T-helper 1 cell treated with Interleukin-12 subunit alpha and Interleukin-12 subunit beta and Interleukin-4 antibody, amounts not matched to agents 30 ng/mL and 1 ng/mL, for 36 hours (primary cell): ENCODE measurements at places on chromosomes 13 and 19. TPM values are rescaled to one million over a fixed set of nuclear protein-coding genes. Genes with fewer than 3 reads are reported as not detected.

The TEX26 gene
- total RNA-seq: not detected in 2 replicates

The SLC6A16 gene
- 5.6 and 5.8 TPM in 2 replicates for total RNA-seq

The GPR12 gene
- total RNA-seq: not detected in 2 replicates

The FFAR1 gene
- total RNA-seq: 0.07 and 0.17 TPM in 2 replicates

The OR10H1 gene
- 0.05 TPM in 1 of 2 replicates, not detected in the other for total RNA-seq

The FXYD1 gene
- total RNA-seq: not detected in 2 replicates

The COMMD6 gene
- 112 and 124 TPM in 2 replicates for total RNA-seq

The TUBB4A gene
- 1.5 and 2.4 TPM in 2 replicates for total RNA-seq

The SSC5D gene
- 0.15 and 0.39 TPM in 2 replicates for total RNA-seq

The CFD gene
- 1.0 and 1.2 TPM in 2 replicates for total RNA-seq

The CYP2A7 gene
- not detected in 2 replicates for total RNA-seq

The MRPL34 gene
- 81.3 and 84.7 TPM in 2 replicates for total RNA-seq

The ZNF567 gene
- 7.6 and 12.5 TPM in 2 replicates for total RNA-seq

The RXFP2 gene
- not detected in 2 replicates for total RNA-seq

The CGB8 gene
- total RNA-seq: not detected in 2 replicates

The ALKBH7 gene
- total RNA-seq: 31.4 and 31.7 TPM in 2 replicates

The NKG7 gene
- total RNA-seq: 129 and 133 TPM in 2 replicates

The ZNF534 gene
- not detected in 2 replicates for total RNA-seq

The PABPC3 gene
- 0.12 and 0.32 TPM in 2 replicates for total RNA-seq

The TIMM29 gene
- total RNA-seq: 19.9 and 23.0 TPM in 2 replicates

The COX6B1 gene
- 450 and 452 TPM in 2 replicates for total RNA-seq

The DIRAS1 gene
- total RNA-seq: not detected in 2 replicates

The DIAPH3 gene
- total RNA-seq: 17.5 TPM in 2 replicates

The ZIM2 gene
- not detected in 2 replicates for total RNA-seq

The MEX3D gene
- 7.6 and 8.3 TPM in 2 replicates for total RNA-seq

The LIN7B gene
- 2.1 and 3.4 TPM in 2 replicates for total RNA-seq

The ZNF492 gene
- 0.15 and 0.17 TPM in 2 replicates for total RNA-seq

The OR7C1 gene
- total RNA-seq: not detected in 2 replicates

The SBK2 gene
- not detected in 2 replicates for total RNA-seq

The ARHGEF1 gene
- 638 and 664 TPM in 2 replicates for total RNA-seq

The CASP14 gene
- total RNA-seq: not detected in 2 replicates

The DIS3 gene
- 36.4 and 37.8 TPM in 2 replicates for total RNA-seq

The ODAD3 gene
- total RNA-seq: not detected in 2 replicates

The C13orf46 gene
- 6.5 and 6.6 TPM in 2 replicates for total RNA-seq

The IGSF23 gene
- not detected in 2 replicates for total RNA-seq

The SIGLEC5 gene
- not detected in 2 replicates for total RNA-seq

The ZNF442 gene
- 0.59 and 1.1 TPM in 2 replicates for total RNA-seq

The PTH2 gene
- total RNA-seq: not detected in 2 replicates

The ZNF665 gene
- 1.8 and 2.3 TPM in 2 replicates for total RNA-seq

The NCR1 gene
- total RNA-seq: not detected in 2 replicates

The LAIR1 gene
- 94.0 and 99.5 TPM in 2 replicates for total RNA-seq

The DLL3 gene
- 0.27 and 0.51 TPM in 2 replicates for total RNA-seq

The LENG9 gene
- total RNA-seq: 6.0 and 7.1 TPM in 2 replicates

The FUT6 gene
- total RNA-seq: not detected in 2 replicates

The RAB3D gene
- total RNA-seq: 8.2 and 9.4 TPM in 2 replicates

The RDH8 gene
- total RNA-seq: not detected in 2 replicates

The KBTBD7 gene
- total RNA-seq: 10.1 and 10.7 TPM in 2 replicates

The ZNF415 gene
- 0.34 and 1.0 TPM in 2 replicates for total RNA-seq

The KLK8 gene
- not detected in 2 replicates for total RNA-seq

The LILRB2 gene
- total RNA-seq: not detected in 2 replicates

The CDC37 gene
- total RNA-seq: 253 and 263 TPM in 2 replicates
